ENCODE measurements at places on chromosomes 1 and 21. TPM values are rescaled to one million over a fixed set of nuclear protein-coding genes. Genes with fewer than 3 reads are reported as not detected.

SLFNL1 gene
- total RNA-seq, result not detected

LAMTOR2 gene
- total RNA-seq, result 118 TPM

LPAR3 gene
- 40.6 TPM for total RNA-seq

AADACL4 gene
- not detected for total RNA-seq

TNFRSF14 gene
- total RNA-seq, result 15.1 TPM

CFAP74 gene
- not detected for total RNA-seq

FAM72B gene
- total RNA-seq, result 2.5 TPM

FCAMR gene
- total RNA-seq, result not detected

ZNF593OS gene
- total RNA-seq, result not detected

ICOSLG gene
- 0.57 TPM for total RNA-seq

SMPDL3B gene
- total RNA-seq, result 1.4 TPM

LCE2B gene
- total RNA-seq, result not detected

CYP4Z1 gene
- total RNA-seq, result not detected

PBXIP1 gene
- 15.5 TPM for total RNA-seq

LRRC38 gene
- total RNA-seq, result not detected

FLG2 gene
- not detected for total RNA-seq

NEGR1 gene
- 0.08 TPM for total RNA-seq

SLC5A9 gene
- total RNA-seq, result not detected

KRTAP11-1 gene
- not detected for total RNA-seq

NKAIN1 gene
- not detected for total RNA-seq

DDR2 gene
- 6.1 TPM for total RNA-seq

TSPAN1 gene
- total RNA-seq, result 31.9 TPM

Measured in hair follicular keratinocyte (primary cell).